Activated CD8-positive, alpha-beta memory T cell treated with anti-CD3 and anti-CD28 coated beads, Interleukin-2, amount 10 ng/mL, durations not matched to agents 7 days and 5 days (primary cell): ENCODE measurements at places on chromosomes 7 and 10. TPM values are rescaled to one million over a fixed set of nuclear protein-coding genes. Genes with fewer than 3 reads are reported as not detected.

Gene ZNF736
- total RNA-seq, result 28.7 TPM

Gene WIPF3
- not detected for total RNA-seq

Gene CYP17A1
- total RNA-seq, result not detected

- DNase-seq, result no peak
These were observed 87.2 kb downstream of the NRF1 start for GRCh38 chr7:129698516-129699418.

- no peak for DNase-seq
These were observed 102.1 kb downstream of the EBF3 start for GRCh38 chr10:129861776-129862531.

DNA sequence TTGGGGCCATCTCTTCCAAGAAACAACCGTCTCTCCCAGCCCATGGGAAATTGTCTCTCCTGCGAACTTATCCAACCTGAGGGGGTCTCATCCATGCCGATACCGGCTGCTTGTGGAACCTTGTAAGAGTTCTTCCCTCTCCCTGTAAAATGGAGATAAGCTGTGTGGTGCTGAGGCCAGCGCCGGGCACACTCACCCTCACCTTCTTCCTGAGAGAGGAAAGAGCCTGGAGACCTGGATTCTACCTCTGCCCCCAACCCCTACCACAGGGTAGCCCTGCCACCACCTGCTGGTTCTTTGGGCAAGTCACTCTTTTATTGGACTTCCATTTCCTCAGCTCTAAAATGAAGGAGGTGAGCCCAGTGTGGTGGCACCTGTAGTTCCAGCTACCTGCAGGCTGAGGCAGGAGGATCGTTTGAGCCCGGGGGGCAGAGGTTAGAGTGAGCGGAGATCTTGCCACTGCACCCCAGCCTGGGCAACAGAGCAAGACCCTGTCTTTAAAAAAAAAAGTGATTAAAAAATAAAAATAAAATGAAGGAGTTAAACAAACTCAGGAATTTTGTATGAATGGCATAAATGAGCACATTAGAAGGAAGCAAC is 38.4 kb upstream of the PSAP start:
- no peak for DNase-seq
